ENCODE measurements at places on chromosomes 6 and 20.

GRCh38 chr6:75747152-75747992 is 1.7 kb upstream of the MYO6 start:
- no peak for DNase-seq

- DNase-seq, result peak; percentile 57
Measured at GRCh38 chr6:131199568-131200272, 64.5 kb downstream of the AKAP7 start.

DNA sequence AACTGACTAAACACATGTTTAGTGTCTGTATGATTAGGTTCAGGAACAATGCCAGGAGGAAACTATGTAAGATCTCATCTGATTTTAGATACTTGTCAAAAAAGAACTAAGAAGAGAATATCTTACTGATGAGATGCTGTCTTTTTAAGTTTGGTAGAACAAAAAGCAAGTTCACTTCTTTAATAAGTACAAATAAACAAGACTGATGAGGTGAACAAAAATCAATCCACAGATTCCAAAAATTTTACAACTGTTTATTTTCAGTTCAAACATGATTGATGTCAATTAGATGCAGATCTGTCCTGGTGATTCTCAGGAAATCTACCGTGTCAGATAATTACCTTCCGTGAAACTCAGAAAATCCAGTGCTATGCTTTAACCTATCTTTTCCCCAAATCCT is 24.9 kb downstream of the EPHA7 start:
- no peak for DNase-seq

DNA sequence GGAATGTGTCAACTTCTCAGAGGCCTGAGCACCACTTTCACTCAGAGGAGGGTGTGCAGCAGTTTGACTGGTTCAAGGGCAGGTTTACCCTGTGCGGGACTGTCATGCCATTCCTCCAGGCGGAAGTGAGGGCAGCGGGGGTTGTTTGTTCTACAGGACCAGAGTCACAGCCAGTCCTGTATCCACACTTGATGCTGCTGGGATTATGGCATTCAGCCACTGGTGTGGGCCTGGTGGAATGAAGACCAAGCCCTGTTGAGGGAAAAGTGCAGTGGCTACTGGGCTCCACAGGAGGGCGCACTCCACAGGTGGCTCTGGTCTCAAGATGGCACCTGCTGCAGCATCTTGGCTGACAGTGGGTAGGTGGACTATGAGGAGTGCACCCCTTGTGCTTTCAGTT is 14.8 kb downstream of the SEMG2 start:
- DNase-seq, result no peak

GRCh38 chr6:44176762-44177509 is 18.3 kb downstream of the CAPN11 start:
- no peak for DNase-seq

DNA sequence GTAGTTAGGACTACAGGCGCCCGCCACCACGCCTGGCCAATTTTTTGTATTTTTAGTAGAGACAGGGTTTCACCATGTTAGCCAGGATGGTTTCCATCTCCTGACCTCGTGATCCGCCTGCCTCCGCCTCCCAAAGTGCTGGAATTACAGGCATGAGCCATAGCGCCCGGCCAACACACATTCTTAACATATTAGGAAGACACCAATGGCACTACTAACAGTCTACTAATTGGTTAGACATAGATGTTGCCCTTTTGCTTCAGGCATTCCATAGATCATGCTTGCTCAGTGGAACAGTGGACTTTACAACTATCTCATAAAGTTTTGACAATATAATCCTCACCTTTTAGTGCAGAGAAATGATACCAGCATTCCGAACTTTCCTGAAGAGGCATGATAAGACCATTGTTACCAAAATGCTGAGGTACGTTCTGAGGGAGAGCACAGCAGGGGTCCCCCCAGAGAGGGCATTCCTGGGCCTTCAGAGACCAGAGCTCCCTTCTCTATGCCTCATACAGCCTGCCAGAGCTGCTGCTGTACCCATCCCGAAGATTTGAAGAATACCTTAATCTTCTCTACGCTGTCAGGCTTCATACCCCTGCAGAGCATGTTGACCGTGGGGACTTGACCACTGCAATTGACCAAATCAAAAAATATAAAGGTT is 89.4 kb downstream of the ECT2L start:
- DNase-seq, result no peak

GRCh38 chr20:13059398-13060136 is 50.8 kb downstream of the SPTLC3 start:
- DNase-seq, result no peak
